ENCODE measurements at places on chromosomes 16 and 17.

DNA sequence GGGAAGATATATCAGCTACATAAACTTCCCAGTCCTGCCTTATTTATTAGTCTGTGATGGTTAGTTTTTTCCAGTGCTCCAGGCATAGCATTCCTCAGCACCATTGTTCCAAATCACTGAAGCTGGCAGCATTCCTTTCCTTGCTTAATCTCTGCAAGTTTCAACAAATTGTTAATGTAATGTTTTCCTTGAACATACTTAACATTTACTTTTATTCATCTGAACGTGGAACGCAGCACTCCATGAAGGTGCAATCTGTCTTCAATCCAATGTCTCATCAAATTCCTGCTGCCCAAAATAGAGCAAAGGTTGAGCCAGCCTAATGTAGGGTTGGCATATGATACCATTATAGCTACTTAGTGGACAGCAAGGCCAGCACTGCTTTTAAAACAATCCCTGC, 441.1 kb upstream of the RBFOX1 start:
- DNase-seq = no peak

- no peak for DNase-seq
Observed at GRCh38 chr16:47873434-47873833, 282.4 kb downstream of the ABCC12 start.

DNA sequence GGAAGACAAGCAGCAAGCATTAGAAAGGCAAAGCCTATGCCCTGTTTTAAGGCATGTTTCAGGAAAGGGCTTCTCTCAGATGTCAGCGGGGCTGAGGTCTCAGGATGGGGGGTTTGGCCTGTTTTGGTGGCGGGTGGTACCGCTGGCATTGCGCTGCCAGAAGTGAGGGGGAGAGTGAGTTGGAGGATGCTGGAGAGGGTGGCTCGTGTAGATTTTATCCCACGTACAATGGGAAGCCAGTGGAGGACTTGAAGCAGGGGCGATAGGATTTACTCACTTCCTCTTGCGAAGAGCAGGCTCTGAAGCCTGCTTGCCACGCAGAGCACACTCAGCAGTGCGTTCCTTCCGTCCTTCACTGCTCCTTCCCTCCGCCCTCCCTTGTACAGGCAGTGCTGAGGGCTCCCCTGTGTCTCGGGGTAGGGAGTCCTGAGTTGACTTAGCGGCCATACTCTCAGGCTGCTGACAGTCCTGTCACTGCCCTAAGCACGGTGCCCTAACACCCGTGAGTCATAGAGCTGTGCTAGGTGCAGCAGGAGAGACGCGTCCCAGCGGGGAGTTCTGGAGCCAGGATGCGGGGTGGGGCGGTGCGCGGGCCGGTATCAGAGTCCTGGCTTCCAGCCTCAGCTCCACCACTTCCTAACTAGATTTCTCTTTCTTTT, 113.1 kb downstream of the SNX29 start:
- peak; percentile 51 for DNase-seq

- DNase-seq = no peak
Observed at GRCh38 chr17:33352526-33352925, 59.4 kb upstream of the ASIC2 start.

DNA sequence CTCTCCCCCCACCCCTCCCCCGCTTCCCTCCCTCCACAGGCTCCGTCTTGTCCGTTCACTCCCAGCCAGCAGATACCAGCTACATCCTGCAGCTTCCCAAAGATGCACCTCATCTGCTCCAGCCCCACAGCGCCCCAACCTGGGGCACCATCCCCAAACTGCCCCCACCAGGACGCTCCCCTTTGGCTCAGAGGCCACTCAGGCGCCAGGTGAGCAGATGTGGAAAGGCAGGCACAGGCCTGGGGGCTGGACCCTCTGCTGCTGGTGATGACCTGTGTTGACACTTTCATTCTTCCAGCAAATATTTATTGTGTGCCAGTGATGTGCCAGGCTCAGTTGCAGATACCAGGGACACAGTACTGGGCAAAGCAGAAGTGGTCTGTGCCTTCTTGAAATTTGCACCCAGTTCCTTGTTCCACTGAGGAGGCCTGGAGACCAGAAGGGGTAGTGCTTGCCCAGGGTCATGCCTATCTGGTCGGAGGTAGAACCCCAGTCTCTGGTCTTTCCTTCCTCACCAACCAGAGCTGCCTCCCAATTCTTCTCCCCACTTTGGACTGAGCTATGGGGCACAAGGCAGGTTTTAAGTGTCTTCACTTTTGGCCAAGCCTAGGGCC, 10.3 kb upstream of the ABCC3 start:
- DNase-seq = no peak

- no peak for DNase-seq
Observed at GRCh38 chr16:89446136-89446974, 44.0 kb downstream of the ANKRD11 start.

GRCh38 chr16:86306811-86307513, 203.4 kb upstream of the FOXF1 start:
- no peak for DNase-seq

- DNase-seq = no peak
Observed at GRCh38 chr16:28014851-28015250, 48.7 kb downstream of the GSG1L start.

DNA sequence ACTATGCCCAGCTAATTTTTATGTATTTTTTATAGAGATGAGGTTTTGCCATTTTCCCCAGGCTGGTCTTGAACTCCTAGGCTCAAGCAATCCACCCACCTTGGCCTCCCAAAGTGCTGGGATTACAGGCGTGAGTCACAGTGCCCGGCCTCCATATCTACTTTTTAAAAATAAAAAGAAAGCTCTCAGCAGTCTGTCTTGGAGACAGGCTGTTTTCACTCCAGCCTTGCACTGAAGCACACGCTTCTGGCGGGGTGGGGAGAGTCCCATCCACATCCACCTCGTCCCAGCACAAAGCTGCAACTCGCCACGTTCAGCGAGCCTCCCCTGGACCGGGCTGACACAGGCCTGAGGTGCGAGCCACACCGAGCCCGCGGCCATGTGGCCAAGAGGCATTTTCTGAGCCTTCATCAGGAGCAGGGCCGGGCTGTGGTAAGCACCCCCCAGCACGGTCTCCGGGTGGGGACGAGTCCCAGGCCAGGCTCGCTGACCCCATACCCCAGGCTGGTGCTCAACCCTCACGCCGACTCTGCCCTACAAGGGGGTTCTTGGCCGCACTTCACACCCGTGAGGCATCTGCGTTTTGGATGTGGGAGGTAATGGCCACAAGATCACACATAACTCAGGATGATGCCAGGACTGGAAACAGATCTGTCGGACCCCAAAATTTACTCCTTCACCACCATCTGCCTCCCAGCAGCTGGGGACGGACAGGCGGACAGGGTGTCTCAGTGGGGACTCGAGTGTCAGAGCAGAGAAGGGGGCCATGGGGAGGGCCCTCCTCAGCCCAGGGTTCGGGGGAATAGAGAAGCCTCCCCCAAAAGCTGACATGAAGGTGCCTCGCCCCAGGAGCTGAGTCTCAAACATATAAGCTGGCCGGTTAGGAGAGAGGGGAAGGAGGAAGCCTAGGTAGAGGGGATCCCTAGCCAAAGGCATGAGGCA, 28.6 kb downstream of the TBC1D16 start:
- DNase-seq = no peak

DNA sequence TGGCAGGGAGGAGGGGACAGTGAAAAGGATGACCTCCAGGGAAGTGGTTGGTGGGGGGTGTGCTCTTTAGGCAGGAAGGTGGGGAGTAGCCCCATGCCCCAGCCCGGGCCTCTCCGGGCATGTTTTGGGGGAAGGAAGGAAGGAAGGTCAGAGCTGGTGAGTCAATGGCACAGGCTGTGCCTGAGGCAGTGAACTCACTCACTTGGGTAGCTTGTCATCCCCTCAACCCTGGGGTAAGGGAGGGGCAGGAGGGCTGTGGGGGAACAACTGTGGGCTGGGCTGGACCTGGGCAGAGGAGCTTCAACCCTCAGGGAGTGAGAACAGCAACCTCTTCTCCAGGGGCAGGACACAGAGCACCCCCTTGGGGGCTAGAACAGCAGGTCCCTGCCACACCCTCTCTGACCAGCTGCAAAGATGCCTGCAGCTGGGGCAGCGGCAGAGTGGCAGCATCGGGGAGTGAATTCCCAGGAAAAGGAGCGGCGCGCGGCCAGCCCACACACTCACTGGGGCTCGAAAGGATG, 6.3 kb downstream of the CSF3 start:
- no peak for DNase-seq

DNA sequence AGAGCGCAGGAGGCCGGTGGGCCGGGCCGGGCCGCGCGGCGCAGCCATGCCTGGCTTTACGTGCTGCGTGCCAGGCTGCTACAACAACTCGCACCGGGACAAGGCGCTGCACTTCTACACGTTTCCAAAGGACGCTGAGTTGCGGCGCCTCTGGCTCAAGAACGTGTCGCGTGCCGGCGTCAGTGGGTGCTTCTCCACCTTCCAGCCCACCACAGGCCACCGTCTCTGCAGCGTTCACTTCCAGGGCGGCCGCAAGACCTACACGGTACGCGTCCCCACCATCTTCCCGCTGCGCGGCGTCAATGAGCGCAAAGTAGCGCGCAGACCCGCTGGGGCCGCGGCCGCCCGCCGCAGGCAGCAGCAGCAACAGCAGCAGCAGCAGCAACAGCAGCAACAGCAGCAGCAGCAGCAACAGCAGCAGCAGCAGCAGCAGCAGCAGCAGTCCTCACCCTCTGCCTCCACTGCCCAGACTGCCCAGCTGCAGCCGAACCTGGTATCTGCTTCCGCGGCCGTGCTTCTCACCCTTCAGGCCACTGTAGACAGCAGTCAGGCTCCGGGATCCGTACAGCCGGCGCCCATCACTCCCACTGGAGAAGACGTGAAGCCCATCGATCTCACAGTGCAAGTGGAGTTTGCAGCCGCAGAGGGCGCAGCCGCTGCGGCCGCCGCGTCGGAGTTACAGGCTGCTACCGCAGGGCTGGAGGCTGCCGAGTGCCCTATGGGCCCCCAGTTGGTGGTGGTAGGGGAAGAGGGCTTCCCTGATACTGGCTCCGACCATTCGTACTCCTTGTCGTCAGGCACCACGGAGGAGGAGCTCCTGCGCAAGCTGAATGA, 606 bp downstream of the THAP11 start:
- peak; percentile 56 for DNase-seq

DNA sequence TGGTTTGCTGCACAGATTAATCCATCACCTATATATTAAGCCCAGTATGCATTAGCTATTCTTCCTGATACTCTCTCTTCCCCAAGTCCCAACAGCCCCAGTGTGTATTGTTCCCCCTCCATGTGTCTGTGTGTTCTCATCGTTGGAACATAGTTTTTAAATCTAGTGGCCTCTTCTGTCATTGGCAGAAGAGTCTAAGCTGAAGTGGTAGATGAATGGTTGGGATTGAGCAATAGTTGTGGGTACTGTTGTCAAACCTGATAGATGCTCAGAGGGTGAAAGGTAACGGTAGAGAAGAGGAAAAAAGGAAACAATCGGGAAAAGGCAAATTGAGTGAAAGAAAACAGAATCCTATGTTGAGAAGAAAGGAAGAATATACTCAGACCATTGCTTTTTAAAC, 29.9 kb downstream of the MAP3K3 start:
- no peak for DNase-seq

- peak; percentile 58 for DNase-seq
Observed at GRCh38 chr17:61323909-61324868, 75.5 kb upstream of the TBX2 start.

DNA sequence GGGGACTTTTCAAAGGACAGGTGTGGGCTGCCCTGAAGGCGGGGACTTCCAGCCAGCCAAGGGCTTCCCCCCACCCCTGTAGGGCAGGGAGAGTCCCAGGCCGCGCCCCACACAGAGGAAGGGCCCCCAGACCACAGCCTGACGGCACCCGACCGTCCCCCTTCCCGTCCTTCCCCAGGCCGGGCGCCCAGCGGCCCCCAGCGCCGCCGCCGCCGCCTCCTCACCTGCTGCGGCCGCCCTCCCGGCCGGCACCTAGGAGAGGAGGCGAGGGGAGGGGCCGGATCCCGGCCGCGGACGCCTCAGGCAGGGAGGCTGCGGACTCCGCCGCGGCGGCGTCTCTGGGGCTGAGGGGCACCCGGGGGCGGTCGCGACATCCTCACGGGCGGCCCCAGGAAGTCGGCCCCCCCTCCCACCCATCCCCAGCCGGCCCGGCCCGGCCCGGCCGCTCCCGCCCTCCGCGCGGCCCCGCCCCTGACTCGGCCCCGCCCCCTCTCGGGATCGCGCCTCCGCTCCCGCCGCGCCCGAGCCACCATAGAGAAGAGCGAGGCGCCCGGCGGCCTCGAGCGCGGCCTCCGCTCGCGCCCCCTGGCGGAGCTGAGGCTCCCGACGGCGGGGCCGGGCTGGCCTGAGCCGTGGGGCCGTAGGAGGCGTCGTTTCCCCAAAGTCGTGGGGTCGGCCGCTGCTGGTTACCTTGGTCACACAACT, 25.5 kb upstream of the RFFL start:
- peak; percentile 92 for DNase-seq

DNA sequence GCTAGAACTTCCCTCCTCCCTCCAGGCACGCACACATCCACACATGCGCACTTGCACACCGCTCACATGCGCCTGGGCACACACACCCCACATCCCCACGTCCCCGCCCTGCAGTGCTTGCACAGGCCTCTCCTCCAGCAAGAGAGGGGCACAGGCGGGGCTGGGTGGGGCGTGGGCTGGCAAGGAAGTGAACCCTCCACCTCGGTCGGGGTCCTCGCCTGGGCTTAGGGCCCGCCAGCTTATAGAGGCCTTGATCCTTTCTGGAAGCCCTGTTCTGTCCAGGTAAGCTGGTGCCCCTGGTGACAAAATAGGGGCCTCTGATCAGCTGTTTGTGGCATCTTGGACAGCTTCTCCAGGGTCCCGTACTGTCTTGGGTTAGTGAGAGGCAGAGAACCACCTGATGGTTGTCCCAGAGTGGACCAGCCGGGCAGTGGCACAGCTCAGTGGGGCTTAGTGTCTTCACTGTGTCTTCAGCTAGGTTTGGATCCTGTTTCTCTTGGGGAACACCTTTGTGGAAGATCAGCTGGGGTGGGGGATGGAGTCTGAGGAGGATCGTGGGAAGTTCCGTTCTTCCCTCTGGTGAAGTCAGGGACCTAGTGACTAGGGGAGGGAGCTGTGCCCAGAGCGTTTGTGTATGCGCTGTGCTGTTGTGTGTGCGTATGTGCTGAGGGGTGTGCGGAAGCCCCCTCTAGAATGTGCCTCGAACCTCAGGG, 12.1 kb downstream of the TBX4 start:
- no peak for DNase-seq

GRCh38 chr16:63695347-63695746, 1426.5 kb downstream of the CDH11 start:
- DNase-seq = no peak

- no peak for DNase-seq
Observed at GRCh38 chr17:36496018-36496789, 9.7 kb downstream of the ZNHIT3 start.

GRCh38 chr16:21103941-21104860, 46.4 kb downstream of the DNAH3 start:
- DNase-seq = no peak

- no peak for DNase-seq
Observed at GRCh38 chr16:84995663-84996062, 15.7 kb downstream of the ZDHHC7 start.
